ENCODE measurements at places on chromosomes 3 and 15.

DNA sequence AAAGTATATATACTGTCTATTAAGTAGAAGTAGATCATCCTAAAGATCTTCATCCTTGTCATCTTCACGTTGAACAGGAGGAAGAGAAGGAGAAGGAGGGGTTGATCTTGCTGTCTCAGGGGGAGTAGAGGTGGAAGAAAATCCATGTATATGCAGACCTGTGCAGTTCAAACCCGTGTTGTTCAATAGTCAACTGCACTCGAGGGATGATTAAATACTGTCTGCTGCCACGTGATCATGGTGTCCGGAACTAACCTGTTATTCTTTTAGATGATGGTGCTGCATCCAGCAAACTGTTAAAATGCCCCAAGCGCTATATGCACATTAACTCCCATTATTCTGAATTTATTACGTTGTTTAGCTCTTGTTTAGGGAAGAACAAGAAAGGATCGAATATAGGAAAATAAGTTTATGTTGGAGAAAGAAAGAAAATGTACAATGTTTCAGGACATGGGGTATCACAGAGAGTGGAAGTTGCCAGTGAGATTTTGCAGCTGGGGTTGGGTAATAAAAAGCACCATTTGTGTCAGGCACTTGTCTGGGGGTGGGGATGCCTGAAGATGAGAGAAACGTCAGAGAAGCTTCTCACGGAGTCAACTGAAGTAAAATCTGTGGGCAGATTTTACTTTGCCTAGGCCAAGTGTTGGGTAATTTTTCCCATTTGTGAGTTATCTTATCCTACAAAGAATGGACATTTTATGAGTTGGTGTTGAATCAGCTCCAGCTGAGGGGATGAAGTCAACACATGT is 229.2 kb downstream of the RYR3 start:
- no peak for DNase-seq

- peak; percentile 1 for DNase-seq
These were observed 753.4 kb downstream of the FHIT start for GRCh38 chr3:60497902-60498301.

GRCh38 chr3:105613120-105613519 is 246.4 kb downstream of the ALCAM start:
- no peak for DNase-seq

GRCh38 chr3:88235102-88235501 is 85.3 kb downstream of the C3orf38 start:
- no peak for DNase-seq

- no peak for DNase-seq
These were observed 153.4 kb downstream of the PLCL2 start for GRCh38 chr3:17038141-17038540.

GRCh38 chr3:114108137-114108536 is 51.6 kb downstream of the QTRT2 start:
- DNase-seq, result no peak

DNA sequence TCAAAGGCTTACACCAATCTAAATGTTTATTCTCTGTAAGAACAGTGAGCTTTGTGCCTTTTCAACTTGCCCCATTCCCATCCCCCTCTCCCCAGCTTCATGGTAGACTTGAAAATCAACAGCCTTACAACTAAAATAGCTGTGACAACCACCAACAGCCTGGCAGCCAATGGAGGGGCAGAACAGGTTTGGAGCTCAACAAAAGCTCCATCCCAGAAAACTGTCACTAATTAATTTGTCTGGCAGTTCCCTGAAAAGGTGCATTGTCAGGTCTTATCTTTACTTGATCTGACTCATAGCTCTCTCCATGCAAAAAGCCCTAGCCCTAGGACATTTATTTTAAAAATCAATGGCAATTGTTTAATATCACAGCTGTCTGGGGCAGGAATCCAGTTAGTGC is 22.6 kb downstream of the MTHFS start:
- no peak for DNase-seq

DNA sequence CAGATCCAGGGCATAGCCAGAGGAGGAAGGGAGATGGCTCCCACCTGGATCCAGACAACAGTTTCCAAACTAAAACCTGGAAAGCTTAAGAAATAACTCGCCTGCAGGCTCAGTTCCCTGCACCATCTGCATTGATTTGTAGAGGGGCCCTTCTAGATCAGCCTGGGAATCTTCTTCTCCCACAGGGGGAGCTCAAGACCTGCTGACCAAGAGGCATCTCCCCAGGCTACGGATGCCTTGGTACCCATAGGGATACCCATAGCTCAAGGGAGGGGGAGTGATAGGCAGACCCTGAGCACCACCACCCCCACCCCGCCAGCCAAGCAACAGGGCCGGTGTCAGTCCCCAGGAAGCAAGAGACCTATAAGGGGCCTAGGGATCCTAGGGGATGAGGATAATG is 28.0 kb upstream of the DCLK3 start:
- DNase-seq, result no peak

- peak; percentile 48 for DNase-seq
These were observed 6.6 kb downstream of the PLSCR5 start for GRCh38 chr3:146598535-146598934.

- no peak for DNase-seq
These were observed 2.7 kb downstream of the TATDN2 start for GRCh38 chr3:10251006-10251405.

- DNase-seq, result no peak
These were observed 85.4 kb upstream of the TLE3 start for GRCh38 chr15:70182858-70183695.

- no peak for DNase-seq
These were observed 42.7 kb downstream of the ZDHHC3 start for GRCh38 chr3:44932986-44933944.

- no peak for DNase-seq
These were observed 544.7 kb downstream of the MECOM start for GRCh38 chr3:169118666-169119370.

DNA sequence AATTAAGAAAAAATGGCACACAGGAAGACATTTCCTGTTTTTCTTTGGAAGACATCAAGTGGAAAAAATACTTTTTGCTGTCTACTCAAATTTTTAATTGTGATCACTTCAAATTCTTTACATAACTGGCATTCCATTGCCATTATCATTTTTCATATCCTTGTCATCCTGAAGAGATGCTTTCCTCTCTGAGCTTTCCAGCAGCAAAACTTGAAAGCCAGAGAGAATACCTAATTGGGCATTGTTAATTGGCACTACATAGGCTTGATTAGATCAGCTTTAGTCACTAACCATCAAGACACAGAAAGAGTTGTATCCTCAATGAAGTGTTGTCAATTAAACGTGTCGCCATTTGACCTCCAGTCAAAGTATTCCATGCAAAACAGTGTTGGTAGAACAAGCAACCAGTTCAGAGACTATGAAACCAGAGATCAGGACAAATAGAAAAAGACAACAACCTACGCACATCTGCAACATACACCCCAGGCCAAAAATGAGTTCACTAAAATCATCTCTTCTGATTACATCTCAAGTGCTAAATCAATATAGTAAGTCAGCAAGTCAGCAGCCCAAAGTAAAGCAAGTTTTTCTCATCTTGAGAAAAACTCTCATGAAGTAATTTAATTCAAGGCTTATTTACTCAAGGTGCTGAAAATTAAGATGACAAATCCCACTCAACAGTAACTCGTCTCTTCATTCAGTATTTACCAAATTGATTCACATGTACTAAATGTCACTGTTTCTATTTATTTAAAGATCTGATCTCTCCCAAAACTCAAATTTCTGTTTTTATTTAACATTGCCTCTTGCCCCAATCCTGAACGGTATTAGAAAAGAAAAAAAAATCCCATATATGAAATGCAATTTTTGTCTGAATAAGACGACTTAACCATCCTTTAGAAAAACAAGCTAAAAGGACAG is 123.0 kb downstream of the SUCLG2 start:
- DNase-seq, result no peak

GRCh38 chr3:10835406-10835805 is 19.4 kb downstream of the SLC6A11 start:
- no peak for DNase-seq

GRCh38 chr3:112776000-112776399 is 70.7 kb downstream of the CD200R1L start:
- DNase-seq, result no peak

DNA sequence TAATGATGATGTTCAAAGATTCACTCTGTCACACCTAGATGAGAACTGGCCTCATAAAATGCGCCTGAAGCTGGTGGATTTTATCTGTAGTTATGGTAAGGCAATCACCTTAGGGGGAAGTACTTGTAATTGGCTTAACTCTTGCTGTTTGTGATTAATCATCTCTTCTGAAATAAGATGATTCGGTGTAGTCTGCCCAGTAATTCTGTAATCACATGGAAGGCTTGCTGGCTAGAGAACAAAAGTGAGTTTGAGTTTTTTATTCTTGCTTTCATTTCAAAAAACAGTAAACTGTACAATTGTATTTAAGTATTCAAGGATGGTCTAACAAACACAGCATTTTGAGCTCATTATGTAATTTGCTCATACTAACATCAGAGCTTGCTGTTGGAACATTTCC is 72.1 kb downstream of the OTOL1 start:
- peak; percentile 7 for DNase-seq

- no peak for DNase-seq
These were observed 1087.1 kb upstream of the ALCAM start for GRCh38 chr3:104279617-104280016.

GRCh38 chr15:22813844-22814243 is 24.6 kb upstream of the NIPA2 start:
- no peak for DNase-seq

DNA sequence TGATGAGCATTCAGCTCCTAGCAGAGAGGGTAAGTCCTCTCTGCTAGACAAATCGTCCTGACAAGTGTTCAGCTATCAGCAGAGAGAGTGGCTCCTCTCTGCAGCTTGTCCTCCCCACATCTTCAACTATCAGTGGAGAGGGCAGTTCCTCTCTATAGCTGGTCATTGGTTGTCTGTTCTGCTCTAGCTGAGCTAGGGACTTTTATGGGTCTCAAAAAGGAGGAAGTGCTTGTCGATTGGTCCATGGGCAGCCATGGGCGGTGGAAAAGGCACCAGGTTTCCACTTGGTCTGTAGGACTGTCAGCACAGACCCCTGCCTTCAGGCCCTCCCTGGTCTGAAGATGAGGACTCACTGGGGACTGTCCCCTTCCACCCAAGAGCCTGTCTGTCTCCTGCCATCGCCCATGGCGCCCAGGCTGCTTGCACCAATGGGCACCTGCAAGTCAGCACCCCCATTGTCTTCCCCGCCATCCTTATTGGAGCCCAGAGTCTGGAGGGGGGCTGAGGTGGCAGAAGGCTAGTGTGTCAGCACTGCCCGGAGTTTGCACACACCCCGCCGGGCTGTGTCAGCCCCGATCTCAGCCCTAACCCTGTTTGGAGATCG is 264.7 kb downstream of the ZBBX start:
- no peak for DNase-seq

DNA sequence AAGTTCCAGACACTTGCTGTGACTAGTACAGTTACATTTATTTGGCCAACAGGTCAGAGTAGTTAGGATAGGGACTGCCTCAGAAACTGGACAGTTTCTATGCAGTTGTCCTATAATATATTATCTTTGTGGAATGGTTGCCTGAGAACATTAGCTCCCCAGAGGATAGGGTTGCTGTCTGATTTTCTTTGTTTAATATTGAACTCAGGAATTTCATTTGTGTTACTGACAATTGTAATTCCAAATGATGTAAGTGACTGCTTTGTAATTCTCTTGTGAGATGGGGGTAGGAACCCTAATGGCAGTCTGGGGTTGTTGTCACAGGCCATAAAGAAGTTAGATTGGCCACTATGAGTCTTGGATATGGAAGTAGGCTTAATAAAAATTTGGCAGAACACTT is 2.2 kb downstream of the NXPE3 start:
- DNase-seq, result no peak

GRCh38 chr3:14884665-14885064 is 62.7 kb upstream of the NR2C2 start:
- DNase-seq, result no peak

DNA sequence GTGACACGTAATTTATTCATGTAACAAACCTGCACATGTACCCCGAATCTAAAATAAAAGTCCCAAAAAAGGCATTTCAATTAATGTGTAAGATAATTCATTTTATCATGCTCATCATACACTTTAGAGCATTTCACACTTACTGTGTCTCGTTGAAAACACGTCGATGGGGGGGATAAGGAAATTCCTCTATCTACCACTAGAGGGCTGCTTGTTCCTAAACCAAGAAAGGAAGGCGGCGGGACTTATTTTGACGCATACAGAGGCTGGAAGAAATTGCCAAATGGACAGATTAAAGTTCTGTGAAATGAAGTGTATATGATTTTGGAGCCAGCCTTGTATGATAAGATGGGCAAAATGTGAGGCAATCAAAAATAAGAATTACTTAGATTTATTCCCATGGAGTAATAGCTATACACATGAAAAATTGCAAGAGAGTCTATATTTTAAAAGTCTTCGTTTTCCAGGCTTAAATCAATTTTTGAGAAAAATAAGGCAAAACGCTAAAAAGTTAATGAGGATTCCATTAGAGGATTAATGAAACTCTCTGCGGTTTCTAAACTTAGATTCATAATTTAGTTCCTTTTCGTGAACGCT is 346.8 kb downstream of the CNTN3 start:
- DNase-seq, result peak; percentile 41

DNA sequence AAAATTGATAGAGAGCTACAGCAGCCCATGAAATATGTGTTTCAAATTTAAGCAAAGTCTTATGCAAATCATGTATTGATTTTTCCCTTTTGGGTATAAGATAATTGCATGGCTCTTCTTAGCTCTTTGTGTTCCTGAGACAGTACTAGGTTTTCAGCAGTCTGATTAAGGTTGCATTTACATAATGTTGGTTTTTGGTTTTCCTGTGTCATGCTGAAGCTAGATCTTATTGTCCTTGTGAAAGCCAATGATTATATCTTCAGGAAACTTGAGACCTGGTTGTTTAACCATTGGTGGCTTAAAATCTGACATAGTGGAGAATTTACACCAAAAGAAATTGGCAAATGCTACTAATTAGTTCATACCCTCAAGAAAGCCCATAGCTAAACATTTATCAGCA is 392.6 kb downstream of the ZPLD1 start:
- DNase-seq, result no peak

GRCh38 chr3:128549283-128550112 is 56.5 kb upstream of the GATA2 start:
- no peak for DNase-seq

GRCh38 chr3:40057786-40058185 is 248.4 kb downstream of the MYRIP start:
- DNase-seq, result no peak

- no peak for DNase-seq
These were observed 26.2 kb downstream of the NME9 start for GRCh38 chr3:138303474-138303873.

GRCh38 chr3:140270329-140270728 is 335.3 kb downstream of the CLSTN2 start:
- no peak for DNase-seq

- DNase-seq, result no peak
These were observed 369.8 kb downstream of the DIPK2A start for GRCh38 chr3:144341471-144341870.

DNA sequence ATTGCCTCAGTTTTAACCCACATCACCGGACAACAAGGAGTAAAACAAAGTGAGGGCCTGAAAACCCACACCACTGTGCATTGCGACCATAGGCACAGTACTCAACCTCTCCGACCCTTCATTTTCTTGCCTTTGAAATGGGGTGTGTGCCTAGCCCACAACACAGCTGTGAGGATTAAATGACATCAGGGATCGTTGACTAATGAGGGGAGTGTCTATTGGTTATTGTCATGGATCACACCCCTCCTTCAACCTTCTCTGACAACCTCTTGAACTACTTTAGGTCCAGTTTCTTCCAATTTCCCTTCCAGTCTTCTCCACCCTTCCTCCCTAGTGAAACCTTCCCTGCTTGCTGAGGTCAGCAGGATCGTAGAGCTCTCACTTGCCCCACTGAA is 89.5 kb downstream of the HES1 start:
- DNase-seq, result no peak

GRCh38 chr15:99015698-99016568 is 8.3 kb upstream of the PGPEP1L start:
- no peak for DNase-seq

- no peak for DNase-seq
These were observed 7.9 kb downstream of the AEN start for GRCh38 chr15:88629071-88629470.

All from skin of body (tissue), 3 donors.